ENCODE measurements at places on chromosomes 12 and 14.

DNA sequence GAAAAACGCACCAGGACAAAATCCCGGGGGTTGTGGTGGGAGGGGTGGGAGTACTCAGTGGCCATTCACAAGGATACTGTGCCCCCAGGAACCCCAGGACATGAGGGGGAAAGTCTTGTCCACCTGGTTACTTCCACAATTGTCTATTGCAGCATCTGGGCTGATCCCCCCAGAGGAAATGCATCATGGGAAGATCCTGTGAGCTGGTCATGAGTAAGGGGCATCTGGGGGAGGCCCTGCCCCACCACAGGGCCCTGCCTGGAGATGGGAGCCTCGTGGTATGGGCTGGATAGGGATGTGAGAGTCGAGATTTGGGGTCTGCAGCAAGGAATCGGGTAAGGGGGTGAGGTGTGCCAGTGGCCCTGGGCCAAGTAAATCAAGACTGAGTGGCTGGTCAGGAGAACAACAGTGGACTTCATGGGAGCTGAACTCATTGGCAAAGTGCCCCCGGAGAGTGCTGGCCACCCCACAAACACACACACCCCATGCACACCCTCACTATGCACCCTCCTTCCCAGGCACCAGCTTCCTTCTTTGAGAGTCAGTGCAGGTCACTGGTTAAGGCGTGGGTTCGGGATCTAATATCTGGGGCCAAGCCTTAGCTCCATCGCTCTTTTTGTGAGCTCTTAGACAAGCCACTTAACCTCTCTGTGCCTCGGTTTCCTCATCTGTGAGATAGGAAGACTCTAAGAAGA, 3.0 kb upstream of the SERPINA1 start:
- DNase-seq, result no peak

DNA sequence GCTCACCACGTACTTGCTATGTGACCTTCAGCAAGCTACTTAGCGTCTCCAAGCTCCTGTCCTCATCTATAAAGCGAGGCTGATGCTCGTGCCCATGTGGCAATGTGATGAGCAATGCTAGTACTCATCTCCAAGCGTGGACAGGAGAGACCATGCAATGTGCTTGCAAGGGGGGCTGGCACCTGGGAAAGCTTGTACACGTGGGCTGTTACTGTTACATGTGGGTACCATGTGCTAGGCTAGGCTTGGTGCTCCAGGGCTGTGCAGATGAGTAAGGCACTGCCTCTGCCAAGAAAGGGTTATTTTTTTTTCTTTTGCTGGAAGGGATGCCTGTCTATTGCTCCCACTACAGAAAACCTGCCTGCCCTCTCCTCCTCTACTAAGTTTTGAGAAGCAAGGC, 46.6 kb downstream of the TSPAN11 start:
- no peak for DNase-seq

- no peak for DNase-seq
Observed at GRCh38 chr12:105659355-105660075, 329.0 kb downstream of the C12orf75 start.

- DNase-seq, result no peak
Observed at GRCh38 chr12:28946361-28946760, 202.7 kb upstream of the FAR2 start.

DNA sequence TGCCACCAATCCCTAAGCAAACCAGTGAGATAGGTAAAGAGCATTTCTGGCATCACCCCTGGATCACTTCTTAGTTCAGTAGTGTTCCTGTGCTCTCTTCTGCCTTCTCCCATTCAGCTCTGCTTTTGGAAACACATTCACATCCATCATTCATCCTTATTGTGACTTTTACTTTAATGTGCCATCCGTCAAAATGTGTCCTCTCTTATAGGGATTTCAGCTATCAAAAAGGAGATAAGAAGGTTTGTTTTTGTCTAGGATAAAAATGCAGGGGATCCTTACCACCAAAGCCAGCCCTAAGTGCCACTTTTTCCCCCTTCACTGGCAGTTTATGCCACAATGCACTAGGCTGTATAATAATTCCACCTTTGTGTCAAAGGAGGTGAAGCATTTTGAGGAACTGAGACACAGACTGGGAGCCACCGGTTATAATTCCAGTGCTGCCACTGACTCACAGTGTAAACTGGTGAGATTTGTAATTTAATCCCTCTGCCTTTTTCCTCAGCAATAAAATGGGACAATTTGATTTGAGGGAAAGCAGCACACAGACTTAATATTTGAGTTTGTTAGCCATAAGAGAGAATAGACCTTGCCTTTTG, 158.6 kb downstream of the PAX9 start:
- DNase-seq, result no peak

- DNase-seq, result no peak
Observed at GRCh38 chr12:19035536-19035935, 94.0 kb upstream of the PLEKHA5 start.

DNA sequence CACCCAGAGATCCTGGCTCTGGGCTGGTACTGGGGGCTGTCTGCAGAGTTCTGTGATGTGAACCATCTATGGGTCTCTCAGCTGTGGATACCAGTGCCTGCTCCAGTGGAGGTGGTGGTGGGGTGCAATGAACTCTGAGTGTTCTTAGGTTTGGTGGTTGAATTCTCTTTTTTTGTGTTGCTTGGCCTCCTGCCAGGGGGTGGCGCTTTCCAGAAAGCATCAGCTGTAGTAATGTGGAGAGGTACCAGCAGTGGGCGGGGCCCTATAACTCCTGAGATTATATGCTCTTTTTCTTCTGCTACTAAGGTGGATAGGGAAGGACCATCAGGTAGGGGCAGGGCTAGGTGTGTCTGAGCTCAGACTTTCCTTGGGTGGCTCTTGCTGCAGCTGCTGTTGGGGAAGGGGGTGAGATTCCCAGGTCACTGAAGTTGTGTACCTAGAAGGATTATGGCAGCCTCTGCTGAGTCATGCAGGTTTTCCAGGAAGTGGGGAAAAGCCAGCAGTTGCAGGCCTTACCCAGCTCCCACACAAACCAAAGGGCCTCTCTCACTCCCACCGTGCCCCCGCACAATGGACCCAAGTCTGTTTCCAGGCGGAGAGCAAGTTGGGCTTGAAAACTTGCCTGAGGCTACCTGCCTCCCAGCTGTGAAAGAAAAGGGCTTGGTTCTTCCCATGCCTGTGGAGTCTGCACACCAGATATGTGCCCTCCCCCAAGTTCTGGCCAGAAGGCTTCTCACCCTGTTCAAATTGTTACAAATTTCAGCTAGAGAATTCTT, 18.6 kb downstream of the CCER1 start:
- DNase-seq, result no peak

DNA sequence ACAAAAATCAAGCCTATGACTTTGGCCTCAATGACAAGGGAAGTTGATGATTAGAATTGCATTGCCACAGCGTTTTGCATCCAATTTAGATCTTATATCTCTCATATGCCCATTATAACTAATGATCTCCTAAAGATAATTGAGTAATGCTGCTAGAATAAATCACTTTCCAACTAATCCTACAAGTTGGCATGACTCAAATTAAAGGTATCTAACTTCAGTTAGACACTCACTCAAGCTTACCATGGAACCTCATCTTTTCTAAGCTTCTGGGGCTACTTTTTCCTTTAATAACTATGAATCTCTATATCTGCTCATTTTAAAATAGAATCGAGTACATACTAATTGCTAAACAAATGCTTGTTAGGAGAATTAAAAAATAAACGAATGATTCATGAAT, 427.8 kb downstream of the BTG1 start:
- no peak for DNase-seq

GRCh38 chr12:15756822-15757221, 32.4 kb downstream of the EPS8 start:
- no peak for DNase-seq

GRCh38 chr12:44835641-44836379, 40.3 kb downstream of the NELL2 start:
- DNase-seq, result no peak

- DNase-seq, result no peak
Observed at GRCh38 chr12:79706676-79707075, 15.9 kb upstream of the PAWR start.

- DNase-seq, result no peak
Observed at GRCh38 chr12:125696054-125696453, 630.8 kb downstream of the AACS start.

- no peak for DNase-seq
Observed at GRCh38 chr14:73266317-73266716, 29.0 kb downstream of the PAPLN start.

GRCh38 chr12:65876898-65877721, 52.8 kb downstream of the HMGA2 start:
- DNase-seq, result no peak

DNA sequence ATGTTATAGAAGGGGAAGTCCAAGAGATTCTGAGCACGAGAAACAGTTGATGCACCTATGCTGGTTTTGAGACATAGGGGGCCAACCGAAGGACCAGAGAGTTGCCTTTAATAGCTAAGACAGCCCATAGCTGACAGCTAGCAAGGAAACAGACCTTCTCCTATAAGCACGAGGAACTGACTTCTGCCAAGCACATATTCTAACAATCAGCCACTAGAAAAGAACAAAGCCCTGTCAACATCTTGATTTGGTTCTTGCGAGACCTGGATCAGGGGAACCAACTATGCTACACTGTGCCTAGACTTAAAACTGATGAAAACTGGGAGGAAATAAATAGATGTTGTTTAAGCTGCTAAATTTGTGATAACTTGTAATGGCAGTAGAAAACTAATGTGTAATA, 785.6 kb downstream of the TMTC2 start:
- DNase-seq, result no peak

- DNase-seq, result no peak
Observed at GRCh38 chr12:112664569-112664968, 127.0 kb upstream of the RPH3A start.

GRCh38 chr12:130246560-130246959, 84.3 kb downstream of the FZD10 start:
- no peak for DNase-seq

DNA sequence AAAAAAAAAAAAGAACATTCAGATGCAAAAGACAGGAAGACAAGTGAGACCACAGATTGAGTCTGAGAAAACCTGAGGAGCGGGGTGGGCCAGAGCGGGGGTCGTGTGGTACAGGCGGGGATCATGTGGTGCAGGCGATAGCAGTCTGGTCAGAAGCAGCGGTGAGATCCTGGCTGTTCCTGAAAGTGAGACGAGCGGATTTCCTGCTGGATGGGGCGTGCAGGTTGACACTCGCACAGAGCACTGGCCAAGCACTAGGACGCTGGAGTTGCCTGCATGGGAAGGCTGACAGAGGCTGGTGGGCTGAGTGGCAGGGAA, 35.7 kb downstream of the CDC42BPB start:
- no peak for DNase-seq

- no peak for DNase-seq
Observed at GRCh38 chr14:38718519-38718918, 384.5 kb downstream of the SEC23A start.

DNA sequence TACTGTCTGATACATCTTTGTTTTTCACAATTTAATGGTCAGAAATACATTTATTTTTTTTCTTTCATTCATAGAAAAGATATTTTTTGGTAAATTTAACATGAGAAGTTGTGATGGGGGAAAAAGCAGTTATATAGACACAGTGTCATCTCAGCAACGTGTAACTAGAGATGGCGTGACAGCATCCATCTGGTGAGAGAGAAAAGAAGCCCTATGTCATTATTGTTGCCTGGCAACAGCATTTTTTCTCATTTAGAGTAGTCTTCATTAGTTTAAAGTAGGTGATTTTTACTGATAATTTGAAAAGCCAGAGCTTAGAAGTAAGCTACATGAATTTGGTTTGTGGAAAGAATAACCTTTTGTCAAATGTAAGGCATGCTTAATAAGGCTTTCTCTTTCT, 128.6 kb downstream of the ACSS3 start:
- no peak for DNase-seq

- no peak for DNase-seq
Observed at GRCh38 chr12:129659961-129660622, 243.7 kb downstream of the TMEM132D start.

DNA sequence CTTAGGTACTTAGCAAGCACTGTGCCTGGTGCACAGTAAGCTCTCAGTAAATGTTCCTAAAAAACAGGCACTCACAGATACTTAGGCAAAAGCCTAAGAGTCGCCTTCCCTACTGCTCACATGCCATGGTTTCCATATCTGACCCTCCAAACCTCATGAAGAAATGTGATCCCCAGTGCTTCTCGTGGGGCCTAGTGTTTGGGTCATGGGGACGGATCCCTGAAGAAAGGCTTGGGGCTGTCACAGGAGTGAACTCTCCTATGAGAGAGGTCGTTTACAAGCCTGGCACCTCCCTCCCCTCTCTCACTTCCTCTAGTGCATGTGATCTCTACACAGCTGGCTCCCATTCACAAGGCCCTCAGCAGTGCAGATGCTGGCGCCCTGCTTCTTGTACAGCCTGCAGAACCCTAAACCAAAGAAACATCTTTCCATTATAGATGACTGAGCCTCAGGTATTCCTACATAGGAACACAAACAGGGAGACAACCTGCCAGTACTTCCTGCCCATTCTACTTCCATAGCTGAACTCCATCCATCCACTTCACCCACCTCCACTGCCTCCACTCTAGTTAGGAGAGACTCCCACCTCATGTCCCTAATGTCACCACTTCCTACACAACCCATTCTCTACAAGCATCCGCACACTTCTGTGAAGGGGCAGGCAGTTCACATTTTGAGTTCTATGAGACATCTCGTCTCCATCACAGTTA, 2.9 kb downstream of the SLC15A4 start:
- DNase-seq, result no peak

- no peak for DNase-seq
Observed at GRCh38 chr12:22682663-22683062, 57.7 kb downstream of the ETNK1 start.

- no peak for DNase-seq
Observed at GRCh38 chr14:103057028-103057371, 349 bp downstream of the CDC42BPB start.

- DNase-seq, result no peak
Observed at GRCh38 chr12:26229910-26230309, 34.5 kb downstream of the SSPN start.

- DNase-seq, result no peak
Observed at GRCh38 chr12:119547001-119547400, 46.6 kb upstream of the TMEM233 start.

- DNase-seq, result no peak
Observed at GRCh38 chr14:52400846-52401245, 86.7 kb downstream of the PTGER2 start.

GRCh38 chr12:110134691-110135411, 10.7 kb downstream of the IFT81 start:
- DNase-seq, result no peak
